SK-N-DZ (cell line): ENCODE measurements at places on chromosomes 7 and 10.

- DNase-seq, result no peak
These were observed 584 bp upstream of the GARS1 start for GRCh38 chr7:30594048-30594539.

DNA sequence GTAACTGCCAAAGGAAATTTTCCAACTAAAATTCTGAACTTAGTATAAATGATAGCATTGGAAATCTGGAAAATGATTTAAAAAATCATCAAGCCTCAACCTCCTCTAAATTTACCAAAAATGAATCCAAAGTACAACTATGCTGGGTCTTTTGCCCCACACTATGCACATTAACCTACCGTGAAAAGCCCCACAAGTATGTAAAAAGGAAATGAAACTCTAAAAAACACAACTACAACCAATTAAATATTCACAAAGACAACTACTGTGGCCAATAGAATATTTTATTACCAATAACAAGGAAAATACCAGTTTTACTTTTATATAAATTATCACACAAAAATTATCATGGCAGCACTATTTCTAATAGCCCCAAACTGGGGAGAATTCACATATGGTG is 19.3 kb downstream of the EIF3A start:
- DNase-seq, result no peak

- no peak for DNase-seq
These were observed 18.0 kb downstream of the PURB start for GRCh38 chr7:44867073-44867995.

DNA sequence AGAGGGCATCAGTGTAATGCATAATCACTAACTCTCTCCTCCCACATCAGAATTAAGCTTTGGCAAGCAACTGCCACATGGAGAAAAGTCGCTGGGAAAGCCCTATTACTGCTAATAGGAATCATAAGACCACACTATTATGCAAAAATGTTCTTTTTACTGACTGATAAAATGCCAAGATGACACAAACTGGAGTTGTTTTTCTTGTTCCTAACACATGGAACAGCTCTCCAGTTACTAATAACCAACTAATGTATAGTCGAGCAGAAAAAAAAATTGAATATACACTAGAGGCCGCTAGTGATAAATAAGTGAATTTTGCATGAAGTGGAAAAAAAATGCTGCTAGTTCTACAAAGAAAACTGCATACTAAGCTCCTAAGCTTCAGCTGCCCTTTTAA is 165.6 kb downstream of the TPK1 start:
- peak; percentile 4 for DNase-seq

DNA sequence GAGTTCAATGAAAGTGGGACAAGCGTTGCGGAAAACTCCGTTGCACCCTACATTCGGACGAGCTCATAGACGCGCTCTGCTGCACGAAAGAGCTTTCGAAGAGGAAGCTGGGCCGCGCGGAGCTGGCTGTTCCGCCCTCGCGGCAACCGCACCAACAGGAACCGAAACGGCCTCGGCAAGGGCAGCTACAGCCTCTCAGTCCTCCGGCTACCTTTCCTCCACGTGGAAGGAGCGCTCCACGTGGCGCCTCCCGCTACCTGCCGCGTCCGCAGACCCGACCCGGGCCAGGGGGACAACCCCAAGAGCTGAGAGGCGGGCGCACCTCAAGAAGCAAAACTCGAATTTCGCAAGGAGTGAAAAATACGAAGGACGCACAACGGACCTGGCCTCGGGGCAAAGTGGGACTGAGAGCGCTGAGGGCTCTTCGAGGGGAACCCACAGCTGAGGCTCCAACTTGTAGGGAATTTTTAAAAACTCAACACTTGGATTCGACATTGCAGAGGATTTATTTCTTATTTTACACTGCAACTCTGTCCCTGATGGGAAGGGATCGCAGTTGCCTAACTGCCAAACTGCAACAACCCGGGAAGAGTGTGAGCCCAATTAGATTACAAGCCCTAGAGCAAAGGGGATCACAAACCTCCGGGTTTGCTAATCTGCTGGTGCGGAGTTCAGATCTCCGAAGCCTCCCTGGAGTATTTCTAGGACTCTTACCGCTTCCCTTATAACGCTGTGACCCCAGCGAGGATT is 1.4 kb downstream of the HPSE2 start:
- no peak for DNase-seq

- DNase-seq, result no peak
These were observed 34.4 kb upstream of the ZMIZ1 start for GRCh38 chr10:79034271-79034876.

DNA sequence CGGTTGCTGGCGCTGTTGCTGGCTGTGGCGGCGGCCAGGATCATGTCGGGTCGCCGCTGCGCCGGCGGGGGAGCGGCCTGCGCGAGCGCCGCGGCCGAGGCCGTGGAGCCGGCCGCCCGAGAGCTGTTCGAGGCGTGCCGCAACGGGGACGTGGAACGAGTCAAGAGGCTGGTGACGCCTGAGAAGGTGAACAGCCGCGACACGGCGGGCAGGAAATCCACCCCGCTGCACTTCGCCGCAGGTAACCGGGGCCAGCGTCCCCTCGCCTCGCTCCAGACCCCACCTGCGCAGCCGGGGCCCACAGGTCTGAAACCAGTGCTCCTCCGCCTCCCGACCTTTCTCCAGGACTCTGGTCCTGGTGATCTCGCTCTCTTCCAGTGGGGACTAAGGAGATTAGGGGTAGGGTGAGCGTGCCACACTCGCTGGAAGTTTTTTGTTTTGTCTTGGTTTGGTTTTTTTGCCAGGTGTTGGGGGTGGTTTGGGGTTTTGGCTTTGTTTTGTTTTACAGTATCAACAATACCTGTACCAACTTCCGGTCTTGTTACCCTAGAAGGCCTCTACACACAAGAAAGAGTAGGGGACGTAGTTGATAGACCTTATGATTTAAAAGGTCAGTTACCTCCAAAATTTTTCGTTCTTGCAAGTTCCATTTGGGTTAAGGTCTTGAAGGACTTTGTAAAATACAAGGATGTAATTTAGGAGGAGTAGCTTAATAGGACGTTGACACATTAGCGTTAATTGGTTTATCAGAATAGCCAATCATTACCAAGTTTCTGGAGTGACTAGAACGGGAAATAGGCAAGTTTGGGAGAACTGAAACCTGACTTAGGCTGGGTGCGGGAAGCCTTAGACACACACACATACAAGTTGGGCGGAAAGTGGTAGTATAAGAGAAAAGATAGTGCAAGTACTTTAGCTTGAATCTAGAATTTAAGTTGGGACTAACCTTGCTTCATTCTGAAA is 704 bp downstream of the TNKS2 start:
- peak; percentile 34 for DNase-seq

DNA sequence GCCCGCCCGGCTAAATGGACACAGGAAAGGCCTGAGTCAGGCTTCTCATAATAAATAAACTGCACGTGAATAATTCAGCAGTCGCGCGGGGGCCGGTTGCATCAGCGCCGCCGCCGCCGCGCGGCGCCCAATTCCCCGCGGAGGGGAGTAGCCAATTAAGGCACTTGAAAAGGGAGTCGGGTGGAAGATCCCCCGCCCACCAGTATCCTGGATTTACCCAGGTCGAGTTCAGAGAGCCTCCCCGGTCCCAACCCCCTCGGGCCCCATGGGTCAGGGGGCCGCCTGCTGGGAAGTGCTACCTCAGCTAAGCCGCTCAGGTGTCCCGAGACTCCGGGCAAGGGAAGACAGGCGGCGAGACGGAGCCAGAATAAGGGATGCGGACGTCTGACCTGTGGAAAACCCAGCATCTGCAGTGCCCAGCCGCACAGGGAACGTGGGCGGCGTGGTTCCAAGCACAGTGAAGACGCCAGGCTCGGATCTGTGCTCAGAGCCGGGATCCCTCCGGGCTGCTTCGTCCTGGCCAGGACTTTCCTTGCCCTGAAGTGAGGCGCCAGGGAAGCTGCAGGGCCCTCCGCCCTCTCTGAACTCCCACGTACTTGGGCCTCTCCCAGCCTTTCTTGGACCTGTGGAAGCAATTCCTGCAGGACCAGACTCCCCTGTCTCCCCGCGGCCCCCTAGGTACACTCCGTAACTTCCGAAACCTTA is 7.3 kb upstream of the LBX1 start:
- DNase-seq, result no peak

DNA sequence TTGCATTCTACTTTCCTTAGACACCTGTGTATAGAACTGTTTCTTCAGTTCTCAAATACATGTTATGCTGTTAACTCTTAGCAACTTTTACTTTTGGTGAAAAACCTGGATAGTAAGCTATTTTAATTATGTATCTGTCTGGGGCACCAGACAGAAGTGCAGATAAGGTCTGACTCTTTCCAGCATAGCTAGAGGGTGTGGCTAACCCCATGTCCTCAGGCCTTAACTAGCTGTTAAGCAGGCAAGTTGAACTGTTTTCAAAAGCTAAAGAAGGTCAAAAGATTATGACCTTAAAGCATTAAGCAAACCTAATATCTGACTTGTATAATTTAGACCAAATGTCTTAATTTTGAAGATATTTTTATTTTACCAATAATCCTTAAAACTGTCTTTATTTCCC is 45.1 kb upstream of the INHBA start:
- DNase-seq, result no peak

- peak; percentile 51 for DNase-seq
These were observed 29.8 kb downstream of the C10orf67 start for GRCh38 chr10:23314835-23315239.

- no peak for DNase-seq
These were observed 42.2 kb downstream of the ZWINT start for GRCh38 chr10:56318816-56319215.

- DNase-seq, result no peak
These were observed 5.7 kb upstream of the OR2F2 start for GRCh38 chr7:143929224-143929920.

GRCh38 chr10:24209946-24210491 is 1.1 kb downstream of the KIAA1217 start:
- DNase-seq, result no peak

GRCh38 chr7:157844141-157844540 is 507.3 kb downstream of the DNAJB6 start:
- DNase-seq, result no peak

DNA sequence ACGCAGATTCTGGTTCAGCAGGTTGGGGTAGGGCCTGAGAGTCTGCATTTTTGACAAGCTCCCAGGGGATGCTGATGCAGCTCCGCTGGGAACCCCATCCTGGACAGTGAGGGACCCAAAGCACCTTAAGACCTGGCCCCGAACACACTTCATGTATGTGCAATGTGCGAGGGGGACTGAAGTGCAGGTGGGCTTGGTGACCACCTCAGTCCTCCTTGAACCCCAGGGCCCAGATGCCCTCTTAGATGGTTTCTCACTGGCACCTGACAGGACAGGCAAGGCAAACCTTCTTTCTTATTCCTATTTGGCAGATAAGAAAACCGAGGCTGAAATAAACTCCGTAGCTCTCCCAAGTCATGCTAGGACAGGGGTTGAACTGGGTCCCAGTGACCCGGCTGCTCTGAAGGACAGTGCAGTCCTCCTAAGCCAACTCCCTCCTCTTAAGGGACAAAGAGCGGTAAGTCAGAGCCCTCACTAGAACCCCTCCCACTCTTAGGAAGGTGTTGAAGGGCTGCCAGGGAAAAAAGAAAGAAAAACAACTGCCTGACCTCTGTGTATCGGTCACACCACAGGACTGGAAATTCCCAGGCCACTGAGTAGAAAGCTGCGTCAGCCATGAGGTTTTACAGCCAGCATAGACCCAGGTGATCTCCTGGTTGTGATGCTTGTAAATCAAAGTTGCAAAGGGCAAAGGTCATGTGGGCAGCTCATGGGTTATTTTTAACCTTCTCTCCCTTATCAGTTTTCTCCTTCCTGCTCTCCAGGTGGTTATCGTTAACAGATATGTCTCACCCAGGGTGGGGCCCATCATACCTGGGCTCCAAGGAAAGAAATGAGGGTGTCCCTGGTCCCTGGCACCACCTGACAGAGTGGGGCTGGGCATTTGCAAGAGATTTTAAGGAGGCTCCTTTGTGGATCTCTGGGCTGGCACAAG is 90.9 kb upstream of the SMNDC1 start:
- DNase-seq, result no peak

GRCh38 chr7:39735903-39736302 is 112.5 kb downstream of the RALA start:
- peak; percentile 35 for DNase-seq

- peak; percentile 77 for DNase-seq
These were observed 124.9 kb downstream of the SH2D4B start for GRCh38 chr10:80662429-80663261.

DNA sequence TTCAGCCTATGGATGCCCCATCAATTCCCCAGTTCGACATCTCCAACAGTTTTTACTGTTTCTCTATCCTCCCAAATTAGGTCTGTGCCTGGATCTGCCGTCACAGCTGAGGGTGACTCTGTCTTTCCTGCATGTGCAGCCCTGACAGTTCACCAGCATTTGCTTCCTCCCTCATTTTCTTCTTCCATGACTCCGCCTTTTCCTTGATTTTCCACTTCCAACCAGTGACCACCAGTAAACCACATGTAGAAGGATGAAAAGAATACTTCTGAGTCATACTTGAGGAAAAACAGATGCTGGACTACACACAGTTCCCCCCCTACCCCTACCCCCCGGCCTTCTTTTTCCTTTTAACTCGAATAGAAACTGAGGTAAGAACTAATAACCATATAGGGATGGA is 311.8 kb upstream of the POM121L12 start:
- DNase-seq, result no peak

DNA sequence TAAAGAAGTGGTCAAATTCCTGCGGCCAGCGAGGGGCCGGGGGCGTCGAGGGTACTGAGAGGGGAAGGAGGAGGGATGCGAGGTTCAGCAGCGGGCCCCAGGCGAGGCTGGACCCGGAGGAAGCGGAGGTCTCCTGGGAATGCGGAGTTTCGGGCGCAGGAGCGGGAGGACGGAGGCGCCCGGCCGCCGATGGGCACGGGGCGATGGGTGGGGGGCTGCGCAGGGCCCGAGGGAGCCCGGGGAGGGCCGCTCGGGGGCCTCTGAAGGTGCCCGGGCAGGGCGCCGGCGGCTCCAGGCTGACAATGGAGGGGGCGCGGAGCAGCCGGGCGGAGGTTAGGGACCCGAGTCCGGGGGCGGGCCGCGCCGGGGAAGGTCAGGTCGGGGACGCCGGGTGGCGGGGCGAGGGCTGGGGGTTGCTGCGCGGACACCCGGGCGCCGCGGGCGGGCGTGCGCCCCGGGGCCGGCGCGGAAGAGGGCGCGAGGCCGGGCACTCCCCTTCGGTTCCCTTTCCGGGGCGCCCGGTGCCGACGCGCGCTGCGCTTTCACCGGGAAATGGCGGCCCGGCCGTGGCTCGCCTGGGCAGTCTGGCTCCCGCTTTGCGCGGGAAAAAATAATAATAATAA is 683 bp downstream of the MACROH2A2 start:
- DNase-seq, result no peak

DNA sequence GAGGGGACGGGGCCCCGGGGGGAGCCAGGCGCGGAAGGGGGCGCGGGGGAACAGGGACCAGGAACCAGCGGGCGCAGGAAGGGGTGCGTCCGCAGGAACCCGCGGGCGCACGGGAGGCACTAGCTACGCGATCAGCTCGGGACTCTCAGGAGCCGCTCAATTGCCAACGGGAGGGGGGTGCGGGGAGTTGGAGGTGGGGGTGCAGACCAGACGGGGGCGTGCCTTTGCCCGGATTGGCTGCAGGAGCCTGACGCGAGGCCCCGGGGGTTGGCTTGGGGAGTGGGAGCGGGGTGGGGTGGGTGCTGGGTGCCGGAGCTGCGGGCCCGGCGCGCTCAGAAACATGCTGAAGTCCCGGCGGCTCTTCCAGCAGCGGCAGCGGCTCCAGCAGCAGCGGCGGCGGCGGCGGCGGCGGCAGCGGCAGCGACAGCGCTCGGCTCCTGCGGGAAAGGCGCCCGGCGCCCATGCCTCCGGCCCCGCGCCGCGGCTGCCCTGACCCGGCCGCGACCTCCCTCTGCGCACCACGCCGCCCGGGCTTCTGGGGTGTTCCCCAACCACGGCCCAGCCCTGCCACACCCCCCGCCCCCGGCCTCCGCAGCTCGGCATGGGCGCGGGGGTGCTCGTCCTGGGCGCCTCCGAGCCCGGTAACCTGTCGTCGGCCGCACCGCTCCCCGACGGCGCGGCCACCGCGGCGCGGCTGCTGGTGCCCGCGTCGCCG is at the start of gene ADRB1:
TSS of gene ADRB1 (plus strand) at position 335 of the 715 bp plus-strand sequence. CDS start at position 602, 267 bp downstream.
- peak; percentile 28 for DNase-seq
